ENCODE measurements at places on chromosomes 11 and 22.

DNA sequence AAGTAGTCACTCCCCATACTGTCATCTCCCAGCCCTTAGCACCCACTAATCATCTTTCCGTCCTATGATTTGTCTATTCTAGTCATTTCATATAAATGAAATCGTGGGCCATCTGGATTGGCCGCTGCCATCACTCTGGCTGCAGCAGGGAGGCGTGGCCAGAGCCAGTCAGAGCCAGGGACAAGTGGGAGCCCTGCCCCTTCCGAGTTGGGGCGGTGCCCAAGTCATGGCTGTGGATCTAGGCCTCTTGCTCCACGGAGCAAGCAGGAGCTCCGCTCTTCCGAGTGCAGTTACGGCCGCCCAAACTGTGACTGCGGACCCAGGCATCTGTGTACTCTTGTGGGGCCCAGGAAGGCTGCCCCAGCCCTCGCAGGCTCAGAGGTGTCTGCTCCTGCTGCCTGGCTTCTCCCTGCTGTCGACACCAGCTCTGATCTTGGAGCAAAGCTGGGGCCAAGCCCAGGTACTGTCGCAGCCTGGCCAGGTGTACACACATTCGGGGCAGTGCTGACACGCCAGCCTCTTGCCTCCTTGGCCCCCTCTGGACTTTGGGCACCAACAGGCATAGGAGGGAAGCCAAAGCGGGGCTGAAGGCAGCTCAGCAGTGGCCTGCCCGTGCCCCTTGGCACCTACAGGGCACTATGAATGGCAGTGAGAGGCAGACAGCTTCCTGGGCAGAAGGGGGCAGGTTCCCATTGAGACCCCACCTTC is 8.4 kb downstream of the MRPL48 start:
- no peak for DNase-seq

DNA sequence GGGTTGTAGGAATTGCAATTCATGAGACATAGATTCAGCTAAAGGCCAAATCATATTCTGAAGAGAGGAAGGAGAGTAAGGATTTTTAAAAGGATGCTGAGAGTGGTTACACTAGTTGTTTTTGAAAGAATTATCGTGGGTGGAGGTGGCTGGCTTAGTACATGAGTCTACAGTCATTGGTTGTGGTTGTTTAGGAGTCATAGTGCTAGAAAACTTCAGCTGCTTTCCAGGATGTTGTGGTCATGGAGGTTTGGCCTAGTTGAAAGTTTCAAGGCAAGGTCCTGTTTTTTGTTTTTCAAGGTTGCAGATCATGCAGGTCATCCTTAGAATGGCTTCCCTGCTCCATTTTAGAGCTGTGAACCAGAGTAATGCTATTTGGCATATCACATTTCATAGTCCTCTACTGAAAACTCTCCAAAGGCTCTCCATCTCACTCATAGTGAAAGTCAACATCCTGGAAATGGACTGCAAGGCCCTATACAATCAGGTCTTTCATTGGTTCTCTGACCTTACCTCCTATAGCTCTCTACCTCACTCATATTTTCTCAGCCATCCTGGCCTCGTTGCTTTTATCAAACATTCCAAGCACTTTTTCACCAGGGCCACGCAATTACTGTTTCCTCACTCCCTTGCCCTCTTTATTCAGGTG is 26.1 kb upstream of the ZBTB44 start:
- no peak for DNase-seq

- no peak for DNase-seq
Measured at GRCh38 chr22:28949788-28950187, 66.4 kb downstream of the ZNRF3 start.

- no peak for DNase-seq
Measured at GRCh38 chr11:95925011-95925410, 1.1 kb upstream of the MTMR2 start.

DNA sequence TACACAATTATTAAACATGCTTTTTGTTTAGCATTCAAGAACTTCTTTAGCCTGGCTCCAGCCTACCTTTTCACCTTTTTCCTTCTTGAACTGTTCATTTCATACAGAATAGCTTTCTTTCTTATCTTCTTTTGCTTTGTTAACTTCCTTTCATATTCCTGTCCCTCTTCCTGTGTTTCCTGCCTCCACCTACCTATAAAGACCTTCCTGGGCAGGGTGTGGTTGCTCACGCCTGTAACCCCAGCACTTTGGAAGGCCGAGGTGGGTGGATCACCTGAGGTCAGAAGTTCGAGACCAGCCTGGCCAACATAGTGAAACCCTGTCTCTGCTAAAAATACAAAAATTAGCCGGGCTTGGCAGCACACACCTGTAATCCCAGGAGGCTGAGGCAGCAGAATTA is 22.9 kb downstream of the CAPRIN1 start:
- DNase-seq, result no peak

DNA sequence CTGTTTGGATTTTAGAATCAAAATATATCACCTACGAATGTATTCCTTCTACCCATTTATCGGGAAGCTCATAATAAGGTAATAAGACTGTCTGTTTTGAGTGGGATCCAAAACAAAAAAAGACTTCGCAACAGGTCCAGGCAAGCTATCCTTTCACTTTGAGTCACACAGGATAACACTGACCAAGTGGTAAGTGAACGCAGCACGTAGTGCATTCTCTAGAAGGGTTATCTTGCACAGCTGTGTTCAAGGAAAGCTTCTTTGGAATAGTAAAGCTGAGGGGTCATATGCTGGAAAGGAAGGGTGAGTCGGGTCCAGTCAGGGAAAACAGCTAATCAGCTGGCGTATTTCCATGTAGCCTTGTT is 22.3 kb upstream of the NRGN start:
- DNase-seq, result no peak

DNA sequence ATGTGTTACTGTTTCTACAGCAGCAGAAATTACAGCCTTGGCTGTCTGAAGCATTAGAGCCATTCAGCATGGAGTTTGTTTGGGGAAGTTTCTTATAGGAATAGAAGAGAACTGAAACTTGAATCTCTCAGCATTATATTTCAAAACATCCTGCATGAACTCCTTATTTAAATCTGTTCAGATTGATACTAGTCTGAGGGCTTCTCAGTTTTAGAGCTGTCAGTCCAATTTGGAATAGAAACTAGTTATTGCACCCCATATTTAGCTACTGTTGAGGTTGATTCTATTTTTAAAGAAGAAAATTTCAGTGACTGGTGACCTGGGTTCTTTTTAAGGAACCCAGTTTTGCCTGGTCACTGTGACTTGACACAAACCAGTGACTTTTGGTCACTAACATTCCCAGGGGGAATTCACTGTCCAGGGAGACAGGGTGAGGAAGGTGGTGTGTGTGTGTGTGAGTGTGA is 126.0 kb upstream of the TTC12 start:
- no peak for DNase-seq

DNA sequence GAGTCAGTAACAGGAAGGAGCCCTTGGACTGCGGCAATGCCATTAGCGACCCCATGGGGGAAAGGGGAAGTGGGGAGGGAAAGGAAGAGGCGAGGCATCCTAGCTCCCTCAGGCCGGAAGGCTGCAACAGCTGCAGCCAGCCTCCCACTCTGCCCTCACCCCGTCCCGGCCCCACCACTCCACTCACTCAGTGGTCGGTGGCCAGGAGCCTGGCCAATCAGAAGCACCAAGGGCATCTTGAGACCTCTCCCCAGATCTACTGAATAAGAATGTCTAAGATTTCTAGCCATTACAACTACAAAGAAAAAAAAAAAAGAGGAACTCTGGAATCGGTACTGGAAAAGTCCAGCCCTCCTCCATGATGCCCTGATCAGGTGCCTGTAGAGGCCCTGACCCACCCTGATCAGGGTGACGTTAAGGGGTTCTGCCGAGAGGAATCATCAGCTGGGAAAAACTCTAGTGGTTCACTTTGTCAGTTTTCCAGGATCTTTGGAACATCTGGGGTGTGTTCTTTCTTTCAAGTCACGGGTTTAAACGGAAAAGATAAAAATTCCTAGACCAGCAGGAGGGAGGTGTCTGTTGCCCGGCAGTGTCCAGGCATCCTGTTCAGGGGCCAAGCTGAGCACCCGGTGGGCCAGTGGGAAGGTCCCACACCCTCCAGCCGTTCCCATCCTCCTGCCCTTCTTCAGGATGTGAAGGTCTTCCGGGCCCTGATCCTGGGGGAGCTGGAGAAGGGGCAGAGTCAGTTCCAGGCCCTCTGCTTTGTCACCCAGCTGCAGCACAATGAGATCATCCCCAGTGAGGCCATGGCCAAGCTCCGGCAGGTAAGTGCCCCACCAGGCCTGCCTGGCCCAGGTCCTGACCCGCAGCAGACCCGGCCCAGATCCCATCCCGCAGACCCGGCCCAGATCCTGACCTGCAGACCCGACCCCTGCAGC is 14.4 kb downstream of the OAF start:
- no peak for DNase-seq

DNA sequence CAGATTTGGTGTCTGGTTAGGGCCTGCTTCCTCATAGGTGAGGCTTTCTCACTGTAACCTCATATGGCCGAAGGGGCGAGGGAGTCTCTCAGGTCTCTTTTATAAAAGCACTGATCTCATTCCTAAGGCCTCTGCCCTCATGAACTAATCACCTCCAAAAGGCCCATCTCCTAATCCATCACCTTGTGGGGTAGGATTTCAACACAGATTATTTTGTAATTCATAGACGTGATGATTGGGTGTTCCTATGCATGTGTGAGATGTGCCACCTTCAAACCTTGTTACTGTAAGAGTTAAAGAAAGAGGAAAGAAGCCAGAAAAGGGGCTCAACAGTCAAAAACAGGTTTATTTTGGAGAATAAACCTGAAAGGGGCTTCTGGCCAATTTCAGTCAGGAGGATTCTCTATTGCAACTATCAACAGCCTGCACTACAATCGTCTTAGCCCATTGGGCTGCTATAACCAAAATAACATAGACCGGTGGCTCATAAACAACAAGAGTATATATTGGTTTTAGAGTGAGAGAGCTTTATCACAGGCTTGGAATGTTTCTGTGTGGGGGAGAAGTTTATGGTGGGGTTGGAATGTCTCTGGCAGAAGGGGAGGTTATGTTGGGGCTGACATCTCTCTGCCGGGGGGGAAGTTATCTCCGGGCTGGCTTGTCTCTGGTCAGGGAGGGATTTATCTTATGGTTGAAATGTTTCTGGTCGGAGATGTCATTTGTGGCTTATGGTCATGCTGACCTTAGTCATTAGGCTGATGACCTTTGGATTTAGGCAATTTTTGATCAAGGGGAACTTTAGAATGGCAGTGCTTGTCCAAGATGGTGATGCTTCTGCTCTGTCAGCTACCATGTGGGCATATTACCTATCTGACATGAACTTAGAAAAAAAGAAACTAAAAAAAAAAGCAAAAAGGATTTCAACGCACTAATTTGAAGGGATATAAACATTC is 35.1 kb downstream of the CSF2RB start:
- no peak for DNase-seq

GRCh38 chr11:96390488-96390792 is 627 bp downstream of the JRKL start:
- DNase-seq, result no peak

DNA sequence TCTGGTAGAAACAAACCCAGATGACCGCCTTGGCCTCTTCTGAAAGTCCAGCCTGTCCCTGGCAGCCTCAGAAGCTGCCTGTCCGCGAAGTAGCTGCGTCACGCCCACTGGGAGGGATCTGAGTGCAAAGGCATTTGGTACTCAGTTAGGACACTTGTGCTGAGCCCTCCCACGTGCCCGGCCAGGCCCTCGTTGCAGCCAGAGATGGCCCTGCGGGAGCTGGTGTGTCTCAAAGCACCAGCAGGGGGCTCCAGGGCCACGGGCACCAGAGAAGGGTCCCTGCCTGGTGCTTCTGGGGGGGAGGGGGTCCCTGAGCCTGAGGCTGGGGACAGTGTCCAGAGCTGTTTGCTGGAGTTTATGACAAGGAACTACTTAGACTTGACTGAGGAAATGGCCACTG is 5.8 kb downstream of the SELENOO start:
- no peak for DNase-seq

DNA sequence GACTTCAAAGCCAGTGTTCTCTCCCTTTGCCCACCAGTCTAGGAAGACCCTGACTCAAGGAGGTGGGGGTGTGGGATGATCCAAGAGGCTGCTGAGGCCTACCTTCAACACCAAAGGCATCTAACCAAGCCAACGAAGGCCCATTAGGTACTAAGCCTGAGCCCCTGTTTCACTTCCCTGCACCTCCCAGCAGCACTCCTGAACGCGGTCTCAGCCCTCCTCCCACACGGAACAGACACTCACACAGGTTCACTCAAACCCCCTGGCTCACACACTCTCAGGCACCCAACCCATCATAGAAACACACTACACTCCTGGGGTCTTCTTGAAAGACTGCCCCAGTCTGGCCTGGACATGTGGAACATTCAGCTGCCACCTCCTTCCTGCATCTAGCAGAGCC is 40.7 kb downstream of the SLC22A12 start:
- no peak for DNase-seq

DNA sequence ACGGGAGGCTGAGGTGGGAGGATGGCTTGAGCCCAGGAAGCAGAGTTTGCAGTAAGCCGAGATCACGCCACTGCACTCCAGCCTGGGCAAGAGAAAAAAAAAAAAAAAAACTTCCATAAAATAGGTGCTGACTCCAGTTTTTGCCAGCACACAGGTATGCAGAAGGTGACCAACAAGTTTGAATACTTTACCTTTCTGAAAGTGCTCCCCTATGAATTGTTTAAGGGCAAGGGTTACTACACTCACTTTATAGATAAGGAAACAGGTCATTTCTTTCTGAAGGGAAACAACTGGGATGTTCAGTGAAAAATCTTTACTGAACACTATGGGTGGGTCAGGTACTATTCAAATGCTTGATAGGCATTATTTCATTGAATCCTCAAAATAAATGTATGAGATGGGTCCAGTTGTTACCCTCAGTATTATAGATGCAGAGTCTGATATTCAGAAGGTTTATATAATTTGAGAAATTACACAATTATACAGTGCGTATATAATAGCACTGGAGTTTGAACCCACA is 538.5 kb downstream of the INSC start:
- DNase-seq, result no peak

DNA sequence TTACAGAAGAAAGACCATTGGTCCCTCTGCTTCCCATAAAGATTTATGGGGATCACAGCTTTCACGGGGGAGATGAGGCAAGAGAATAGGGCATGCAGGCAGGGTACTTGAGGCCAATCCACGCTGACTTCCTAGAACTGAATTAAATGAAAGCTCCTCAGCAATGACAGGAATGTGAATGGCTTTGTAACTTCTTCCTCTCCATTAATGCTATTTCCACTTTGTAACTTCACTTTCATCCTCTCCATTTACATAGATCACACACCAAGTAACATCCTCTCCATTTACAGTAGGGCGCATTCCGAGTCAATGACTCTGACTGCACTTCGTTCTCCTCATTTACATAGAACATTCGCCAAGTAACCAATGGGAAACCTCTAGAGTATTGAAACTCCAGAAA is 89.8 kb downstream of the PIWIL4 start:
- DNase-seq, result no peak

- no peak for DNase-seq
Measured at GRCh38 chr11:130202818-130203689, 43.5 kb downstream of the ST14 start.

DNA sequence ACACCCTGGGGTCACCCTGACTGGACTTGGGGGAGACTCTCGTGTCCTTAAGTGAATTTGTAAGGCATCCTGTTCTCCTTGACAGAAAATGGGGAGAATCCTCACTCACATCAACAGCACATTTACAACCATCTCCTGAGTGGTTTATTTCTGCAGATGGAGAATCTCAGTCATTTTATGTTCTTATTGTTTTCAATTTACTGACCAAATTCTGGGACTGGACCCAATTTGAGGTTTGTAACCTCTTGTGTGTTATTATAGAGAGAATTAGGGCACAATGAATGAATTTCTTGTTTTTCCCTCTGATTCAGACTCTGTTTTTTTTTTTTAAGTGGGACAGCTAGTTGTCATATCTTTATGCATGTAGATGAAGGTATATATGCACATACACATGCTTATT is 104.9 kb downstream of the ADAMTS15 start:
- no peak for DNase-seq
